Stimulated activated CD8-positive, alpha-beta memory T cell treated with anti-CD3 and anti-CD28 coated beads, Interleukin-7, amount 100 ng/mL, for 24 hours (primary cell): ENCODE measurements at places on chromosomes 4 and X.

GRCh38 chr4:1244081-1244977, 4.6 kb downstream of the CTBP1 start:
- no peak for DNase-seq

DNA sequence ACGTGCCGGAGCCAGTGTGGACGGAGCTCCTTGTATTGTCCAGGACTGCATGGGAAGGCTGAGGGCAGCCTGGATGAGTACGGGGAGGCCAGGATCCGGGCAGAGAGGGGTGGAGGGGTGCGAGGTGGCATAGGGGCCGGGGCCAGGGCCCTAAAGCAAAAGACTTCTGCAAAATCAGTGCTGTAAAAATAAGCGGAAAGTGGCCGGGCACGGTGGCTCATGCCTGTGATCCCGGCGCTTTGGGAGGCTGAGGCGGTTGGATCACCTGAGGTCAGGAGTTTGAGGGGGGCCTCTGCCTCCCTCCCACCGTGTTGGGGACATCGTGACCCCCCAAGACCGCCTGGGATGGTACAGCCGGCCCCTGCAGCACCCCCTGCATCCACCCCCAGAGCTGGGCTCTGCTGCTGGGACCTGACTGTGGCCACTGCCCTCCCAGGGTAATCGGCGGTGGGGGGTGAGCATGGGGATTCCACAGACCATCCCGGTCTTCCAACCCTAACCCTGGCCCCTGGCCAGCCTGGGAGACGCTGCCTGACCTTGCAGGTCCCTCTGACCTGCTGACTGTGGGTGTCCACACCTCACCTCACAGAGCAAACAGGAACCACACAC, 23.4 kb upstream of the PLCXD1 start:
- DNase-seq = no peak

DNA sequence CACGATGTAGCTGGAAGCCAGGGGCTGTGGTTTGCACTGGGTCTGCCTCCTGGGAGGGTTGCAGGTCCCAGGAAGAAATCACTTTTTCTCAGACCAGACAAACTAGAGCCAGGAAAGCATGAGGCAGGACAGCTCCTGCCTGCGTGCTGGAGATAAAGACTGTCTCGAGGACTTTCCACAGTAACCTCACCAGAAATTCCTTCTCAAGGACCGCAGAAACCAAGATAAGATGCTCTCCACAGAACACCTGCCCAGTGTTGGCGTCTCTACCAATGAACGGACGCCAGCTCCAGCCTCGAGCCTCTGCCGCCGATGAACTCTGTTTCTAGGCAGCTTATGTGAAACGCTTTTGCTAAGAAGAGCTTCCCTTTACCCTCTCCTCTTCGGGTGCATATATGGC, 76.9 kb upstream of the AFAP1 start:
- no peak for DNase-seq

GRCh38 chr4:83231620-83232076, 53.0 kb downstream of the COQ2 start:
- DNase-seq = no peak

- DNase-seq = no peak
Observed at GRCh38 chr4:16969696-16970135, 71.3 kb upstream of the LDB2 start.

- no peak for DNase-seq
Observed at GRCh38 chr4:57113870-57114269, 3.7 kb upstream of the IGFBP7 start.
